ENCODE measurements at places on chromosomes 2 and 18. TPM values are rescaled to one million over a fixed set of nuclear protein-coding genes. Genes with fewer than 3 reads are reported as not detected.

The CAPN14 gene
- 2.2 TPM for polyA plus RNA-seq

The TTR gene
- not detected for polyA plus RNA-seq

The BBS5 gene
- 2.0 TPM for polyA plus RNA-seq

The DUSP2 gene
- 1.2 TPM for polyA plus RNA-seq

The MAPK4 gene
- polyA plus RNA-seq = not detected

The NGEF gene
- 0.13 TPM for polyA plus RNA-seq

The POTEJ gene
- polyA plus RNA-seq = not detected

The ANKRD29 gene
- 8.5 TPM for polyA plus RNA-seq

The C2orf76 gene
- 5.9 TPM for polyA plus RNA-seq

The UCN gene
- polyA plus RNA-seq = 0.10 TPM

The TBR1 gene
- polyA plus RNA-seq = not detected

The DCC gene
- polyA plus RNA-seq = not detected

The TMEM127 gene
- polyA plus RNA-seq = 30.8 TPM

The REG3G gene
- polyA plus RNA-seq = not detected

All from keratinocyte (primary cell).